ENCODE measurements at places on chromosomes 4 and X. TPM values are rescaled to one million over a fixed set of nuclear protein-coding genes. Genes with fewer than 3 reads are reported as not detected.

GRCh38 chrX:50103176-50103575, 97.6 kb downstream of the AKAP4 start:
- H3K4me3 ChIP-seq, result no peak overlapping the region
- H3K27me3 ChIP-seq, result no peaks in the 10 kb centered on the region
- no peak overlapping the region for H3K27ac ChIP-seq
- DNase-seq, result no peak

DNA sequence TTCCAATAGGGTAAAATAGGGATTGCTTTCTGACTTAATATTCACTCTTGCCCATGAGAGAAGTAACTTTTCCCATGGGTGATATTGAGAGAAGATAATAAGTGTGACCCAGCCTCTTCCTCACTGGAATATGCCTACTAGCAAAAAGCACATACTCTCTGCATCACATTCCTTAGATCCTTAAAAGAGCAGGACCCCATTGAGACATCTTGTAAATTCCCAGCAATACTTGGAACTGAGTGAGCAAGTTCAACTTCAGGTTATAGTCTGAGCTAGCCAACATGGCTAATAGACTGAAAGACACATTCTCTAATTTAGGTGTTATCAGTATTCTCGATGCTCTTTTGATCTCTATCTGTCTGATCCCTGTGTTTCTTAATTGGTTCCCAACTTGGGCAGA, 1372.3 kb downstream of the STIM2 start:
- H3K36me3 ChIP-seq, result no peaks in the 10 kb centered on the region
- no peak for DNase-seq
- no peak overlapping the region for H3K27ac ChIP-seq

DNA sequence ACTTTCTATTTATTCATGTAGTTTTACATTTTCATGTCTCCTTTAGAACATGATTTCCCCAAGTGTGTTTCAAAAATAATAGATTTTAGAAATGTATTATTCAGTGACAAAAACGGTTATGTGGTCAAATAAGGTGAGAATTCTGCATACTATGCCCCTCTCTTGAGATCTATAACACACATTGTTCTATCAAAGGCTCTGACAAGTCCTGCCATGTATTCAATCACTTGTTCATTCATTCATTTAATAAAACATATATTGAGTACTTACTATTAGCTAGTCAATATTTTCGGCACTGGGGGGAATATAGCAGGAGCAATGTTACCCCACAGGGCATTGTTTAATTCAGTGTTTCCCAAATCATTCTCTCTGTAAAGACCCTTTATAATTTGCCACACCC, 58.4 kb upstream of the FGF13 start:
- no peak overlapping the region for H3K4me3 ChIP-seq
- H3K36me3 ChIP-seq, result no peaks in the 10 kb centered on the region
- H3K4me1 ChIP-seq, result no peaks in the 10 kb centered on the region
- DNase-seq, result no peak
- no peaks in the 10 kb centered on the region for H3K27me3 ChIP-seq

ACTRT1 gene
- not detected for total RNA-seq

PAGE2 gene
- not detected for total RNA-seq

Measured in thoracic aorta (tissue), 2 donors.